ENCODE measurements at places on chromosomes 2 and 18. TPM values are rescaled to one million over a fixed set of nuclear protein-coding genes. Genes with fewer than 3 reads are reported as not detected.

DNA sequence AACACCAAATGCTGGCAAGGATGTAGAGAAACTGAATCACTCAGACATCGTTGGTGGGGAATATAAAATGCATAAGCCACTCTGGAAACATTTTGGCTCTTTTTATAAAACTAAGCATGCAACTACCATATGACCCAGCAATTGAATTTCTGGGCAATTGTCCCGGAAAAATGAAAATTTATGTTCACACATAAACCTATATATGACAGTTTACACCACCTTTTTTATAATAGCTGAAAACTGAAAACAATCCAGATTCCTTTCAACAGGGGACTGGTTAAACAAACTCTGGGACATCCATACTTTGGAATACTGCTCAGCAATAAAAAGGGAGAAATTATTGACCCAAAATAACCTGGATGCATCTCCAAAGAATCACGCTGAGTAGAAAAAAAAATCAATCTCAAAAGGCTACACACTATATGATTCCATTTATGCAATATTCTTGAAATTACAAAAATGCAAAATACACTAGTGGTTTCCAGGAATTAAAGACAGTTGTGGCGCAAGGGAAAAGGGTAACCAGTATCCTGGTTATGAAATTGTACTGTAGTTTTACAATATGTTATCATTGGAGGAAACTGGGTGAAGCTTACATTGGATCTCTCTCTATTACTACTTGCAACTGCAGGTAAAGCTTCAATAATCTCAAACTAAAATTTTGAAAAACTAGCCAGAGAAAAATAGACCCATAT, 130.2 kb upstream of the PID1 start:
- no peak overlapping the region for H3K4me3 ChIP-seq
- no peaks in the 10 kb centered on the region for H3K4me1 ChIP-seq
- no peaks in the 10 kb centered on the region for H3K27me3 ChIP-seq
- DNase-seq = no peak

Gene RAB27B
- 2.0 TPM for total RNA-seq

DNA sequence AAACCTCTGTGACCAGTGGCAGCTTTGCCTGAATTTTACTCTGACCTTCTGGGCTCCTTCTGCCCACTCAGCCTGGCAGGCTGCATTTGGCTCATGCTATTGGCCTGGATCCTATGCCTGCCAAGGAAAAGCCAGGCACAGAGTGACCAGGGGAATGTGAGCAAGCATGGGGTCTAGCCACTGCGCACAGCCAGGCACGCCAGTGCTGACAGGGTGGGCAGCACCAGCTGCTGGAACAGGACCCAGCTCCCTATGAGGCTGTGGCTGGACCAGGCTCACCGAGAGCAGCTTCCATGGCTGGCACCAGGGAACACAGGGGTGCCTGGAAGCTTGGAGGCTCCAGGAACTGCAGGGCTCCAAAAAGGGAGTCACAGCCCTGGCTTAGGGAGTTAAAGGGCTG, 311.5 kb upstream of the SYT4 start:
- H3K4me3 ChIP-seq = no peak overlapping the region
- H3K27me3 ChIP-seq = no peaks in the 10 kb centered on the region
- no peaks in the 10 kb centered on the region for H3K36me3 ChIP-seq
- no peak overlapping the region for H3K27ac ChIP-seq
- H3K4me1 ChIP-seq = no peaks in the 10 kb centered on the region

- H3K27ac ChIP-seq = no peak overlapping the region
- H3K27me3 ChIP-seq = no peaks in the 10 kb centered on the region
- H3K4me3 ChIP-seq = no peak overlapping the region
- DNase-seq = no peak
- H3K4me1 ChIP-seq = no peaks in the 10 kb centered on the region
These were observed 28.3 kb upstream of the GYPC start for GRCh38 chr2:126627643-126628042.

Gene KCNIP3
- 0.04 TPM for total RNA-seq

Gene TMEM150A
- total RNA-seq = 15.5 TPM

DNA sequence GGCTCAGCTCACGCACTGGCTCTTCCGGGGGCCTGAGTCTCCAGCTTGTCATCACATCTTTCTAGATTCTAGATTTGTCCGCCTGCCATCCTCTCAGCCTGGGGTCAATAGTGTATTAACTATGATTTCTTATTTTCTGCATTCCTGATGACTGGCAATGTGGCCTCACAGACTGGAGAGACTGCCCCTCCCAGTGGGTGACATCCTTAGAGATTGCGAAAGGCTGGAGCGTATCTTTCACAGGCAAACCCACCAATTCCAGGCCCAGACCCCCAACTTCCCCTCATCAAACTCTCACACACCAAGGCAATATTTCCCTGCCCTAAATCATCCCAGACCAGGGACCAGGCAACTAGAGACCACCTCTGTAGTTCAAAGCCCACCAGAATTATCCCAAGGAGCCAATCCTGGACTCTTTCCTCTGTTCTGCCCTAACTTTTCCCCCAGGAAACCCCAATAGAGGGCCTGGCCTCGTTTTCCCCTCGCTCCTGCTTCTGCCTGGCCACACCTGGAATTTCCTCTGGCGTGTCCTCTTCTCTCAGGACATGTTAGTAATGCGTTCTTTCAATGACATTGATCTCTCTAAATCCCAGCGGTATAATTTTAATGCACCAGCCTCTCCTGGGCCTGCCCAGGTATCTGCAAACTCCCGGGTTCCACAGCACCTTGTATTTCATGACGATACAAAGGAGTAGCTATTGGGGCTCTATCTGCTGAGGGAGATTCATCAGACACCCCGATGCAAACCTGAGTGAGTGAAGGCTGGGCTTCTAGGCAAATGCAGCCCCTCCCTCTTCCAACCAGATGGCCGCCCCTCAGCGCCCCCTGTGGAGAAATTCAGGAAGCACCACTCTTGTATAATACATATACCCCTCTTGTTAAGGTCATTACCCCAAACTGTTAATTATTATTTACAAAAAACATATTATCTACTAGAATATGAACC, 2.4 kb upstream of the KCNF1 start:
- DNase-seq = peak; percentile 73
- no peak overlapping the region for H3K4me3 ChIP-seq
- no peaks in the 10 kb centered on the region for H3K4me1 ChIP-seq
- no peaks in the 10 kb centered on the region for H3K36me3 ChIP-seq
- H3K27me3 ChIP-seq = peaks cover 34% of the 10 kb centered on the region
- no peak overlapping the region for H3K27ac ChIP-seq

Gene FSHR
- total RNA-seq = not detected

DNA sequence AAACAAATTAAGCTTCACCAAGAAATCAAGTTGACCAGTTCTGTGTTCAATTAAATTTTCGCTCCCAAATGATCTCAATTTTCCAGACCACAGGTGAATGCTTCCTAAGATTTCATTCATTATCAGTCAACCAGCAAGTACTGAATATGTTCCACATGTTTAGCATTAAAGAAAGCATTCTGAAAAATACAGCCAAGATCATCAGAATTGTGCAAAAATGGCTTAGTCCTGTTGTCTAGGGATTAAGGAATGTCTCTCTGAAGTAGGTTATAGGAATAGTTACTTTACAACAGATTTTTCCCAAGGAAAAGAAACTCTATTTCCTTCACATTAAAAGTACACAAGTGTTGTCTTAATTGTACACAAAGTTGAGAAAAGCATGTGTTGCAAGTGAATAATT, 69.2 kb downstream of the NRXN1 start:
- DNase-seq = no peak
- no peaks in the 10 kb centered on the region for H3K36me3 ChIP-seq
- no peak overlapping the region for H3K27ac ChIP-seq
- H3K27me3 ChIP-seq = no peaks in the 10 kb centered on the region
- no peak overlapping the region for H3K4me3 ChIP-seq

Gene MPPE1
- total RNA-seq = 14.2 TPM

DNA sequence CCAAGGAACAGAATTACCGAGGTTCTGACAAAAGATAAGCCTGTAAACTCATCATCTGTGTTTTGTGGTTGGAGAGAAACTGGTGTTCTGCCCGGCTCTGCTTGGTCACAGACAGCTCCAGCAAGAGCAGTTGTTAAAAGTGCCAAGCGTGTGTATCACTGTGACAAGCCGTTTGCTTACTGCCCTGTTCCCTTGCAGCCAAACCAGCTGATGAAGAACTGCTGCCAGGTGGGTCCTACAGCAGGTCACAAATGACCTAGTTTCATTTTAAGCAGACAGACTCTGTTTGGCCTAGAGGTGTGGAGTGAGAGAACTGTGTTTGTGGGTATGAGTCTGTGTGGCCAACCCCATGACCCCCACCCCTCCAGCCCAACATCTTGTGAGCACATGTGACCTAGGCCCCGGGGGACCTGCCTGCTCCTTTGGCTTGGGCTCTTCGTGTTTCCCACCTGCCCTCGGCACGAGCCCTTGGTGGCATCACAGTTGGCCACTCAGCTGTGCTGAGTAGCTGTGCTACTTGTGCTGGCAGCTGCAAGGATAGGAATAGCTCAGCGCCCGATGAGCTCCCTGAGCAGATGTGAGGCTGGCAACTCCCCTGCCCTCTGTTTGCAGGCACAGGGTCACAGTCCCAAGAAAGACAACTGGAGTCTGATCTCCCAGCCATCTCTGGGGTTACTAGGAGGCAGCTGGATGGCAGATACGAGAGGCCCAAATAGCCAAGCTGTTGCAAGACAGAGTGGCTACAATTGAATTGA, 9.7 kb downstream of the OXER1 start:
- H3K27ac ChIP-seq = no peak overlapping the region
- DNase-seq = peak; percentile 5
- H3K27me3 ChIP-seq = peaks cover 11% of the 10 kb centered on the region
- peaks cover 9% of the 10 kb centered on the region for H3K4me1 ChIP-seq

DNA sequence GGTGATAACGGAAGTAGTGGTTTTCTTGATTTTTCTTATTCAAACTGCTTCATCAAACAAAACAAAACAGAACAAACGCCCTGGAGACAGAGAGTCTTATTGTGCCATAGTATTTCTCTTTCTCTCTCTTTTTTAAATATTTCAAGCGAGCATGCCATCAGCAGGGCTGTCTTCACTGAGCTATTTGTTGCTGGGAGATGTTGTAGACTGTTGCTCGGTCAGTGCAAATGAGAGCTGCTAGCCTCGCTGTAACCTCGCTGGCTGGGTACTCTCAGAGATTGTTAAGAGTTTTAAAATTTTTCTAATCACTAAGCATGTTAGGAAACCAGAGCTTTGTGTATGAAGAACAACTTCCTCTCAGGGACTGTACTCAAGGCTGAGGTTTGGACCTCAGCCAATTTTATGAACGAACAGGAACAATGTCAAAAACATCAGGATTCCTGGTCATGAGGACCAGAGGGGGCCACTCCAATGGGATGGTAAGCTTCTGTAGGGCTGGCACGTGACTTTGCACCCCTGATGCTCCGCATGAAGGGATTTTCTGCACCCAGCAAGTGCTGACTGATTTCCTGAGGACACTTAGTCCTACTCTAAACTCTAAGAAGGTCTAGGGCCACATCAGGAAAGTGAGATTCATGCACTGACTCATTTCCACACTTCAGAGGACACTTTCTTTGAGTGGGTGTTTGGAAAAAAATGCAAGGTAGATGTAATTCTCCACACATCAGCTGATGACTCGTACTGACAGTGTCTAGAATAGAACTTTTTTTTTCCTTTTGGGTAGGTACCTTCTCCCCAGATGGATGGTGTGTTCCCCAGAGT, 59.8 kb upstream of the IL1R1 start:
- H3K27me3 ChIP-seq = no peaks in the 10 kb centered on the region
- H3K4me3 ChIP-seq = no peak overlapping the region
- H3K4me1 ChIP-seq = peaks cover 9% of the 10 kb centered on the region
- no peak for DNase-seq
- H3K27ac ChIP-seq = peak overlapping the region; percentile 49

DNA sequence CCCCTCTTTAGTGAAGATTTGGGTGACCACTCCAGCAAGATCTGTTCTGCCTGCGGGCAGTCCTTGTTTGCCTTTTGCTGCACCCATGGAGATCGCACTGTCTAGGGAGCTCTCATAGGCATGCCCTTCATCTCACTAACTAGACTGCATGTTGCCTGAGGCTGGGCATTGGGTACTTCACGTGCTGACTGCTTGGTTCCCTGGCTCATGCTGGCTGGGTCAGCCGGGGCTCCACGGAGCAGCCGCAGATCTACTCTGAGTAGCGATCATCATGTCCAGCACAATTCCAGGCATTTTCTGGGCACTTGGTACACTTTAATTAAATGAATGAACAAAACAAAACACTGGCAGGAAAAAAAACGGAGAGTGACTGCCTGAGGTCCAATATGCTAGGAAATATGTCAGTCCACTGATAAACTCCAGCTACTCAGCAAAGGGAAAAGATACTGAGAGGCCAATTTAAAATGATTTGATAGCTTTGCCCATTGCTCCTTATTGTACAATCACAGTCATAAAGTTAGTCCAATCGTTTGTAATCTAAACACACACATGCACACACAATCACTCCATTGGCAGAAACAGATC, 220.3 kb downstream of the C1D start:
- no peak for DNase-seq
- no peak overlapping the region for H3K4me3 ChIP-seq
- no peaks in the 10 kb centered on the region for H3K4me1 ChIP-seq
- no peaks in the 10 kb centered on the region for H3K36me3 ChIP-seq
- no peak overlapping the region for H3K27ac ChIP-seq

GRCh38 chr2:218710334-218710686, 325 bp upstream of the TTLL4 start:
- peak overlapping the region; percentile 85 for H3K4me3 ChIP-seq
- DNase-seq = no peak
- H3K27me3 ChIP-seq = no peaks in the 10 kb centered on the region
- no peak overlapping the region for H3K27ac ChIP-seq

DNA sequence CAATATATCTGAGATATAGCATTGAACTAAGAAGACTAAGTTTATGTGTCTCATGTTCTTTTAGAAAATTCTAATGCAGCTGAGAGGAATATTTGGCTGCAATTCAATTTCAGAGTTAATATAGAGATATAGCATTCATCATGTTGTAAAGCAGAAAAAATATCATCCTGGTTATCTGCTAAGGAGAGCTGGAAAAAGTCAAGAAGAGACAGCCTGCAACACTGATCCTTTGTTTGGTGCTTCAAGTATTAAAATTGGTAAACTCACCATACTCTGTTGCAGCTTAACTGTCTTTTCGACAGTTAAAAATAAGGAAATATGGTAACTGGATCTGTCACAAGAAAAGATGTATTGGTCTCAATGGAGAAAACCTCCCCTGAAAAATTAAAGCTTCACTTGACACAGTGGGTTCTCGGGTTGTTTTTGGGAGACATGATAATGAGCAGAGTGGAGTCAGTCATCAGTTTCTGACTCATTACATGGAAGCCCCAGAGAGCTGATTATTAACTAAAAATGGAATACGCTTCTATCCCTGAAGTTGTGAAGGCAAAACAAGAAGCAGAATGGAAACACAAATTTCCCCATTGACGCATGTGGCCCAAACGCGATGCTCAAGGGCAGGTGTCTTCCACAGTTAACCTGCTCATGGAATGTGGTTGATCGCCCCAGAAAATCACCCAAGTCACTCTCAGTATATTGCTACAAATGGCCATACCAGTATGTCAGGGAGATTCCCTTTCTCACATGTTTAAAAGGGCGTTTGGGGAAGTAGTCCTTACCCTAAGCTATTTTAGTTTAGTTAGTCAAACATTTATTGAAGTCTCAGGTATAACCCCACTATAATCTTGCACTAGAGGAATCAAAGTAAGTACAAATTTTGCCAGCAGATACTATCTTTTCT, 8.2 kb downstream of the BCL2 start:
- no peaks in the 10 kb centered on the region for H3K4me1 ChIP-seq
- DNase-seq = no peak
- H3K27me3 ChIP-seq = peaks cover 11% of the 10 kb centered on the region
- no peak overlapping the region for H3K27ac ChIP-seq
- H3K36me3 ChIP-seq = no peaks in the 10 kb centered on the region
- no peak overlapping the region for H3K4me3 ChIP-seq
